ENCODE measurements at places on chromosomes 4 and X. TPM values are rescaled to one million over a fixed set of nuclear protein-coding genes. Genes with fewer than 3 reads are reported as not detected.

- H3K4me1 ChIP-seq, result peaks cover 62% of the 10 kb centered on the region
- H3K36me3 ChIP-seq, result no peaks in the 10 kb centered on the region
- peak; percentile 57 for DNase-seq
Observed at GRCh38 chr4:15410750-15411149, 17.1 kb upstream of the C1QTNF7 start.

- H3K4me3 ChIP-seq, result no peak overlapping the region
- no peak for DNase-seq
Observed at GRCh38 chr4:115119804-115120352, 6.5 kb upstream of the NDST4 start.

GRCh38 chr4:7280926-7281690 is 88.8 kb downstream of the SORCS2 start:
- no peak overlapping the region for H3K4me3 ChIP-seq
- DNase-seq, result no peak
- no peaks in the 10 kb centered on the region for H3K4me1 ChIP-seq
- no peak overlapping the region for H3K27ac ChIP-seq

DNA sequence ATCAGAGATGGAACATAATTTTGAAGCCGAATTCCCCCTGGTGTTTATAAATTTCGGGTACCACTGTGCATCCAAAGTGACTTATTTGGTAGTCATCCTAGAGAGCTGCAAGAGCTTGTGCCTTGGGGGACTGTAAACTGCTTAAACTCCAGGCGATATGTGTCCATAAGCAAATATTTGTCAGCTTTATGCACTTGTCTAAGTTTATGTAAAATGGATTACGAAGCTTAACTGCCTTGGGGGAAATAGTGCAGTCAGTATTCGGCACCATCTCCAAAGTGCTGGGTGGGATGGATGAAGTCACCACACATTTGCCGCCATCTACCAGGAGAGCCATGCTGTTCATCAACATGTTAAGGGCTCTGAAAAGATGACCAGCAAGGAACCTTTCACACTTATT is 65.9 kb downstream of the CC2D2A start:
- H3K4me3 ChIP-seq, result no peak overlapping the region
- no peaks in the 10 kb centered on the region for H3K36me3 ChIP-seq
- no peaks in the 10 kb centered on the region for H3K4me1 ChIP-seq
- H3K27ac ChIP-seq, result no peak overlapping the region

DNA sequence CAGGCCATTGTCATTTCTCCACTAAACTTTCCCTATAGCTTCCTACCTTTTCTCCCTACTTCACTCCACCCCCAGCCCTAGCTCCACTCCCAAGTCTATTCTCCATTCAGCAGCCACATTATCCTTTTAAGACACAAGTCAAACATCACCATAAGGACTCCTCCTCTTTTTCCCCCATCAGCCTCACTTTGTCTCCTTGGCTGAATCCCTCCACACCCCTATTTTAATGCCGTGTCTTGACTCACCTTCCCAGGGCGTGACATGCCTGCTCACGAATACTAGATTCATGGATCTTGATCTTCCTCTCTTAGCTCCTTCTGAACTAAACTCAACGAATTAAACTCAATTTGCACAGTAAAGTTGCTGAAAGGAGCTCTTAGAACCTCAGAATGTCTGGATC is 281.9 kb downstream of the PTTG2 start:
- H3K4me3 ChIP-seq, result no peak overlapping the region
- H3K4me1 ChIP-seq, result no peaks in the 10 kb centered on the region
- DNase-seq, result no peak
- no peaks in the 10 kb centered on the region for H3K36me3 ChIP-seq

DNA sequence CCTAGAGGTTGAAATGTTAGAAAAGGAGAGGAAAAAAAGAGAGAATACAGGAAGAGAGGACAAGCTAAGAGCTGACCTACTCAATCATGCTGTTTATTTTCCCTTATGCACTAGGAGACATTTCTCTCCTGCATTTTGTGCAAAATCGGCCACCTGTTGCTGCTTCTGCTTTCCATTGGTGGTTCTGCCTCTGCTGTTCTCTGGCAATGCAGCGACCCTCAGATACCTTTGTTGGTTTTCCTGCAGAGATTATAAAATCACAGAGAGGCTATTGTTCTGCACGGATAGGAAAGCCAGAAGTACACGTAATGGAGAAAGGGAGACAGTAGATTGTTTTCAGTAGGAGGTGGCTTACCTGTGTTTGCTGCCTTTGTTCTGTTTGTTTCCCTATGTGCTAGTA is 108.9 kb downstream of the UNC5C start:
- H3K27me3 ChIP-seq, result no peaks in the 10 kb centered on the region
- no peak overlapping the region for H3K4me3 ChIP-seq
- no peaks in the 10 kb centered on the region for H3K4me1 ChIP-seq
- DNase-seq, result no peak
- H3K27ac ChIP-seq, result no peak overlapping the region

The GPR50 gene
- polyA plus RNA-seq, result not detected

The MAGEA1 gene
- polyA plus RNA-seq, result not detected

The BEX1 gene
- polyA plus RNA-seq, result 0.84 TPM

The C4orf50 gene
- polyA plus RNA-seq, result not detected

The NKRF gene
- 9.9 TPM for polyA plus RNA-seq
